ENCODE measurements at places on chromosomes 11 and 22. TPM values are rescaled to one million over a fixed set of nuclear protein-coding genes. Genes with fewer than 3 reads are reported as not detected.

Gene APOC3
- total RNA-seq, result not detected

Gene PATE4
- total RNA-seq, result not detected

Gene OTUB1
- 37.6 TPM for total RNA-seq

Gene GP1BB
- total RNA-seq, result 2.1 TPM

Gene GNG3
- total RNA-seq, result not detected

Gene SLC43A3
- 16.4 TPM for total RNA-seq

Gene GAB4
- total RNA-seq, result not detected

Data from aortic smooth muscle cell (primary cell).